Anterior cingulate cortex (tissue), 58 donors: ENCODE measurements at places on chromosomes 5 and 9.

DNA sequence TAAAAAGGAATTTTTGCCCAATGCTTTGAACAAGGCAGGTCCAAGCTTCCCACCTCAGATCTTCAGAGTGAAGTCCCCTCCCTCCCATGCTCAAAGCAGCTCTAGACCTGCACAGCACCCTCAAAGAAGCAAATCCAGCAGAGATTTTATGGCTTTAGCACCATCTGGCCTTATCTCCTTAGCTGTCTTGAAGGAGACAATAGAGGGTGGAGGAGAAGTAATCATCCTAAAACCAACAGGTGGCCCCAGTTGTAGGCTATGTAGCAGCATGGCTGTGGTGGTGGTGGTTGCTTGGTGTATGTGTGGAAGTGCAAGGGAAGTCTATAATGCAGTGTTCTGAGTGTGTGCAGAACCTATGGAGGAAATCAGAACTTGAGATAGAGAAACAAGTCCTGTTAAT, 140.1 kb downstream of the GRIA1 start:
- no peak for DNase-seq

DNA sequence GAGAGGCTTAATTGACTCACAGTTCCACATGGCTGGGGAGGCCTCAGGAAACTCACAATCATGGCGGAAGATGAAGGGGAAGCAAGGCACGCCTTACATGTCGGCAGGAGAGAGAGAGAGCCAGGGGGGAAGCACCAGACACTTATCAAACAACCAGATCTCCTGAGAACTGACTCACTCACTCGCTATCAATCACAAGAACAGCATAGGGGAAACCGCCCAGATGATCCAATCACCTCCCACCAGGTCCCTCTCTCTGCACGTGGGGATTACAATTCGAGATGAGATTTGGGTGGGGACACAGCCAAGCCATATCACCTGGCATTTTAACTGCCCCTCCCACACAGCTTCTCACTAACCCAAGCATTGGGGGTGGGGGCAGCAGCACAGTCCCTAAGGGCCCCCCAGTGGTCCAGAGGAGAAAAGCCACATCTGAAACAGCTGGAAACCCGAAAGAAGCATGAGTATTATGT, 76.1 kb upstream of the ASS1 start:
- no peak for DNase-seq

GRCh38 chr9:81305561-81306182, 383.7 kb downstream of the TLE1 start:
- no peak for DNase-seq

GRCh38 chr5:95925939-95926338, 35.7 kb downstream of the ELL2 start:
- no peak for DNase-seq

GRCh38 chr9:77672183-77672582, 24.1 kb upstream of the GNA14 start:
- no peak for DNase-seq

- no peak for DNase-seq
Observed at GRCh38 chr5:138372225-138372624, 19.7 kb downstream of the KDM3B start.

- no peak for DNase-seq
Observed at GRCh38 chr5:153485641-153486040, 4.8 kb upstream of the GRIA1 start.

GRCh38 chr5:133662578-133662977, 50.2 kb upstream of the FSTL4 start:
- DNase-seq = no peak

- no peak for DNase-seq
Observed at GRCh38 chr5:43315263-43315662, 2.1 kb upstream of the HMGCS1 start.

- no peak for DNase-seq
Observed at GRCh38 chr5:154211641-154212390, 21.3 kb downstream of the GALNT10 start.

GRCh38 chr9:6680797-6681146, 35.2 kb upstream of the GLDC start:
- no peak for DNase-seq

DNA sequence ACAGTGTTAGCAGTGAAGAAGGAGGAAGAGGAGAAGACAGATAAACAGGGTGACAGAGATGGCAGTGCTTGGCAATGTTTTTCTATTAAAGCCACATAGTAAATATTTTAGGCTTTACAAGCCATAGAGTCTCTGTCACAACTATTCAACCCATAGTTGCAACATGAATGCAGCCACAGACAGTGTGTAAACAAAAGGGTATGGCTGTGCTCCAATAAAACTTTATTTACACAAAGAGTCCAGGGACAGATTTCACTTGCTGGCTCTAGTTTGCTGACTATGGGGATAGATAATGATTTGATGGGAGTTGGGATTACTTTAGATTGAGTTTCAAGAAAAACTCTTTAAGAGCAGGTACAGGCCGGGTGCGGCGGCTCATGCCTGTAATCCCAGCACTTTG, 224.8 kb upstream of the SEMA6A start:
- DNase-seq = no peak
